ENCODE measurements at places on chromosomes 7 and 10. TPM values are rescaled to one million over a fixed set of nuclear protein-coding genes. Genes with fewer than 3 reads are reported as not detected.

Gene CHAT
- not detected for total RNA-seq

Gene NPSR1
- total RNA-seq = not detected

Gene SLC18A3
- total RNA-seq = not detected

GRCh38 chr7:45102785-45103712, 8.4 kb downstream of the TBRG4 start:
- no peak for DNase-seq

- DNase-seq = no peak
Measured at GRCh38 chr7:35465791-35466336, 212.0 kb upstream of the TBX20 start.

DNA sequence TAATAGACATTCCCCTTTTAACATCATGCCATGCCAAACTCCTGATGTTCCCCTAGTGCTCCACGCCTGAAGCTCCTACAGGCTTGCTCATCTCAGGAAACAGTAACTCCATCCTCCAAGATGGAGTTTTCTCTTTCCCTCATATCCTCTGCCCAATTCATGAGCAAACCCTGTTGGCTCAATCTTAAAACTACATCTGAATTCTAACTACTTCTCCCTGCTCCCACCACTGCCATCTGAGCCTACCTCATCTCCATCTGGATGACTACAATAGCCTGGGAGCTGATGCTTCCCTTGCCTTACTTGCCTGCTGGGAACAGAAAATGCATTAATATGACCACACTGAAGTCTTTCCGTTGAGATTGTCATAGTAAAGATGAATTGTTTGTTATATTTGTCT, 271.7 kb upstream of the MKLN1 start:
- DNase-seq = no peak

- DNase-seq = no peak
Measured at GRCh38 chr10:72694476-72695369, 2.8 kb downstream of the MCU start.

DNA sequence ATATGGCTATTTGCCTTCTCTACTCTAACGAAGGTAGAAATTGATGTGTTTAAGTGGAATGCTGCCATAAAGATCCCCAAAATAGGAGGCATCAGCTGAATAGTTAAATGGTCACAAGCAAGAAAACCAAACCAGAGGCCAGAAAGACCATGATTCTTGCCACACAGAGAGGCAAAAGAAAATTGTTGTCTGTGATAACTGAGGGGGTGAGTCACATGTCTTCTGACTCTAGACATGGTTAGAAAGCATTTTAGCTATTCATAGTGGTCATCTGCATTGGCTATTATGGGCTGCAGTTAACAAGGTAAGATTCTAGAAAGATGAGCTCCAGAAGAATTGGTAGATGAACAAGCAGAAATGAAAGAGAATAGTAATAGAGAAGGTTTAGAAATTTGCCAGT, 361.4 kb upstream of the NPSR1 start:
- no peak for DNase-seq
